Left hindlimb (tissue), 1 donor: ENCODE measurements at places on chromosomes 5 and 9.
A peak's percentile ranks its signal among the peaks of the same experiment; 100 is the strongest.

GRCh38 chr9:72789885-72790284 lies 163.0 kb downstream of the ALDH1A1 start:
- DNase-seq = no peak

DNA sequence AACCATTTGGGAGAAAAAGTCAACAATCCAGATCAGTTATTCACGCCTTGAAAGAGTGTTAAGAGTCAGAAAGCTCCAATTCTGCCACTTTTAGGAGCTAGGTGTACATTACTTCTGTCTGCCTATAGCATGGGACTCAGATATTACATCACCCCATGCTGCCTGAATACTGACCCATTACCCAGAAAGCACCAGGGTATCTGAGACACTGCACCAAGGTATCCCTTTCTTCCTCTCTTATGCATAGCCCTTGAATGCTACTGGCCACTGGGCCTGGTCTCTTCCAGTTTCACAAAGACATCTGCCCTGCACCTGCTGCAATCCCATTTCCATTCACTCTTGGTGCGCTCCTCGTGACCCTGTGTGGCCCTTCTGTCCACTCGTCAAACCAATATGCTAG lies 2.6 kb downstream of the STRBP start:
- DNase-seq = no peak

DNA sequence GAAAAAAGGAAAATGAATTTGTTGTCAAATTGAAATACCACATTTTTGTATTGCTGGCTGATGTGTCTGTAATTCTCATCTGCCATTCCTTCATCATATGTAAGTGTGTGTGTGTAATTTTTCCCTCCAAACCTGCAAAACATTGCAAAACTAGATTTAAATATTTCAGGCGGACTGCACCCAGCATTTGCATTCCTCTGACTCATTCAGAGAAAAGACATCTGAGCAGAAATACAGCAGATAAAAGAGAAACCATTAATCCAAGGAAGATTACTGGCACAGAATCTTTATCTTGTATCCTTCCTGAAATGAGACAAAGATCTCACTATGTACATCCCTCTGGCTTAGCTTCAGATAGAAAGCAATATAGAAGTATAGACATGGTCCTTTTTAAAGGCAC lies 275.3 kb downstream of the TMEM38B start:
- DNase-seq = no peak

- DNase-seq = no peak
These were observed 293.2 kb upstream of the IRX4 start for GRCh38 chr5:2175842-2176404.

DNA sequence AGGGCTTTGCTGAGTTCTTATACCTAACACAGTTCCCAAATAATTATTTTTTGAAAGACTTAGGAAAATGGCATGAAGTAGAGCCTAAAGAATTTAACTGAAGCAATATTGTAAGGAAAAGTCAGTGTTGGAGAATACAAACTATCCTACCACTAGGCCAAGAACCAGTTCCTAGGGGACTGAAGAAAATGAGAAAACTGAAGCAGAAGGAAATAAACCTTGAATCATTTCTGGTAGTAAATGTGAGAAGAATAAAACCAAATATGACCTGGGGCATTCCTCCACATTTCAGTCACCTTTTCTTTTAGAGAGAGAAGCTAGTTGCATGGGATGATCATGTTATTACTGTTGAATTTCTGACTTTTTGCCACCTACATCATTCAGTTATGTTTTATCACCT lies 1393.9 kb upstream of the C9orf72 start:
- DNase-seq = no peak

GRCh38 chr5:95956021-95956899 lies 5.4 kb downstream of the ELL2 start:
- DNase-seq = no peak

DNA sequence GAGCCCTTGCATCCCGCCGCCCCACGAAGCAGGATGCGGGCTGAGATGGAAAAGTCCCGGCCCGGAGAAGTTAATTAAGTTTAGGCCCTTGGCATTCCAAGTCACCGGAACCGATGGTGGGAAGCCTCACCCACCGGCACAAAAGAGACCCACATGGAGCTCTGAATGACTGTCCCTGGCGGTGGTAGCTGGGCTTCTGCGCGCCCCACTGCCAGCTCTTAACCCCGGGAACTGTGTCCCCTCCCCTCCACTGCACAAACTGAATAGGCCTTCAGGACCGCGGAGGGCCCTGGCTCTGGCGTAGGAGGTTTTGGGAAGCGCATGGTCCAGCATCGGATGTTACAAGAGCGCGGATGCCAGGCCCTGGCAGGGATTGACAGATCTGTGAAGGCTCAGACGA lies 291.1 kb upstream of the TUT7 start:
- no peak for DNase-seq

DNA sequence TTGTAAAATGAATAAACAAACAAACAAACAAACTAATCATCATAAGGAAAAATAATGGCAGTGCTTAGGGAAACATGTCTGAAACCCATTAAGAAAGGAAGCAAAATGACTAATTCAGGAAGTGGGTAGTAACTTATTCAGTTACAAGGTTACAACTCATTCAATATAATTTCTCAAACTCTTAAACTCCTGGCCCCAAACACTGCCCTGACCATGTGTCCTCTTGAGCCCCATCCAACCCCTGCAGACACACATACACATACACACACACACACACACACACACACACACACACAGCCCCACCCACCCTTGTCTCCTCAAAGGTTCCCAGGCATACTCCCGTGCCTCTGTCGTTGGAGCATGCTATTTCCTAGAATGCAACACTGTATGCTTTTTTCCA lies 193.9 kb downstream of the SEC61B start:
- no peak for DNase-seq

DNA sequence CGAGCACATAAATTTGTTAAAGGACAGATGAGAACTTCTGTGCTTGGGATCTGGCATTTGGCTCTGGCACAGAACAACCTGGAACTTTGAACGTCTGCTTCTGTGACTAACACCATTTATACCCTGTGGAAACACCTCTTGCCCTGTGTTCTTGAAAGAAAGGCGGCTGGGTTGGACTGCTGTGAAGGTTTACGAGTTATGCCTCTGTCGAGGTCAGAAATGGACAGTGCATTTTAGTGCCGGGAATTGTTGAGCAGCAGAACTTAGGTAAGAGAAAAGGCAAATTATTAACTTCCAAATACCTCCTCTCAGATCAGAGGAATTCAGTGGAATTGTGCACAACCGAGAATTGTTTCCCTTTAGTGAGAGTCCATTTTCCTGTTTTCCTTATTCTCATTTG lies 14.1 kb upstream of the INIP start:
- no peak for DNase-seq

- no peak for DNase-seq
These were observed 516.1 kb downstream of the ANXA1 start for GRCh38 chr9:73667749-73668148.

- no peak for DNase-seq
These were observed 53.0 kb downstream of the DROSHA start for GRCh38 chr5:31478901-31479300.

DNA sequence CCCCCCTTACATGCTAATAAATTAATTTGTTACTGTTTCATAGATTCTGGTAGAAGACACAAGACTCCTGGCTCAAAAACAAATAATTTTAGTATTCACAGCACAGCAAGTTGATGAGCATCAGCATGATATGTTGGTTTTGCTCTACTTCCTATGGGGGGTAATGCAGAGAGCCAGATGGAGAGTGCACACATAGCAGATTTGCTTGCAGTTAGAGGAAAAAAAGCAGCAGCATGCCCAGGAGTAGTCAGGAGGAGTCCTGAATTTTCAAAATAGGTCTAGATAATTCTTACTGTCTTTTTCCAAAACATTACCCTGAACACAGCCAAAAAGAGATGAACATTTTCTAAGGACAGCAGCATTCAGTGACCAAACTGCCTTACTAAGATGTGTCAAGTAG lies 261.3 kb downstream of the COX7C start:
- DNase-seq = no peak

DNA sequence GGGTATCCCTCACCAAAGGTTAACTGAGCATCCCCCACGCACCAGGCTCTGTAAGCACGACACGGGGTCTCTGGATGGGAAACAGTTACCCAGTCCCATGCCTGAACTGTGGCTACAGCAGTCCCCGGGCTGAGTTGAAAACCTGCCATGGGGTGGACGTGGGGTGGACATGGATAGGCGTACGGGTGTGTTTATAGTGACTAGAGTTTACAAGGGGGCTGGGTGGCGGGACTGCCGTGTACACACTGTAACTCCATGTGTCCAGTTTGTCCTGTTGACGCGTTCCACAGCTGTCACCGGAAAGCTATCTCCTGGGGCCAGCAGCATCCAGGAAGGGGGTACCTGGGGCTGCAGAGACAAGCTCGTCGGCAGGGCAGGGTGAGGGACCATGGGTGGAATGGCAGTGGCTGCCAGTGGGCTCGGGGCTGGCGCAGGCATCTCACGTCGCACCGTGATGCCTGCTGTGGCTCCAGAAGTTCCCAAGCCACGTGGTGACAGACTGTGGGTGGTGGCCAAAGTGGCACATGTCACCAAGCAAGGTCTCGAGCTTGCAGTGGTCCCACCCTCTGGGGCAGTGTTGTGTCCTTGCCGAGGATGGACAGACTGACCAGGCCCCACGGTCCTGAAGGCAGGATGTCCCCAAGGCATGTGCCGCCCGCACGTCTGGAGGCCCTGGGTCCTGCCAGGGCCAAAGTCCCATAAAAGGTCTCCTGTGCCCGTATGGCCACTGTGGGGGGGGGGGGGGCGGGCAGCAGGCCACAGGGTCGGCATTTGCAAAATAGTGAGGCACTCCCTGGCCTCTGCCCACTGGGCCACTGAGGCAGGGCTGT lies 29.3 kb upstream of the RNF130 start:
- DNase-seq = peak; percentile 18

- DNase-seq = no peak
These were observed 32.1 kb downstream of the MCTP1 start for GRCh38 chr5:95252801-95253200.

DNA sequence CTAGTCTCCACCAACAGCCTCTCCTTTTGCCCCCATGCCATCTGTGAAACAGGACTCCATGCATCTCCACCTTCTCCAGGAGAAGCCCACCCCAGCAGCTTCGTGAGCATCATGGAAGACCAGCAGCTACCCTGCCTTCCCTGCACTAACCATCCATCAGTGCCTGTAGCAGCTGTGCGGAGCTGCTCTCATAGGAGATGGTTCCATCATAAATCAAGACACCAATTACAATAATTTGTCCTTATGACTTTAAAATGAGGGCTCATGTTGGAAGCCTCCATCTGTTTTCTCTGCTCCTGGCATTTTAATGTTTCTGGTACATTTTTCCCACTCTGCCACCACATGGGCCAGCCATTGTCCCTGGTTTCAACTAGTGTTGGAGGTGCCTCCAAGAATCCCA lies 69.9 kb downstream of the FGF1 start:
- DNase-seq = no peak

- DNase-seq = no peak
These were observed 9.6 kb upstream of the FSD1L start for GRCh38 chr9:105438141-105438806.

GRCh38 chr9:94270009-94270408 lies 10.9 kb downstream of the ZNF169 start:
- DNase-seq = no peak

GRCh38 chr5:108168915-108169314 lies 213.0 kb downstream of the FBXL17 start:
- DNase-seq = no peak

GRCh38 chr5:150347003-150347402 lies 10.5 kb upstream of the TCOF1 start:
- DNase-seq = no peak

DNA sequence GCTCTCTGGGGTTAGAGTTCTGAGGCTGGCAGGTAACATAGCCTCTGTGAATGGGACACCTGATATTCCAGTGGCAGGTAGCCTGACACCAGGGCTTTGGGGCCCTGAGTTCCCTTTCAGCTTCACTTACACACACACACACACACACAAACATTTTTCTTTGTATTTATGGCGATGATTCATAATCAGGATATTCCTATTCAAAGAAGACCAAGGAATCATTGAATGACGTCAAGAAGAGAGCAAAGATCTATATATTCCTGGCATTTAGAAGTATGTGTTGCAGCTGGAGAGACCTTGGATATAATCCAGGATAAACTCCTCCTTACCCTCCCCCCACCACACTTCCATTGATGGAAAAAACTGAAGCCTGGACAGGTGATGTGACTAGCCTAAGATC lies 7.9 kb upstream of the ENTREP1 start:
- no peak for DNase-seq

DNA sequence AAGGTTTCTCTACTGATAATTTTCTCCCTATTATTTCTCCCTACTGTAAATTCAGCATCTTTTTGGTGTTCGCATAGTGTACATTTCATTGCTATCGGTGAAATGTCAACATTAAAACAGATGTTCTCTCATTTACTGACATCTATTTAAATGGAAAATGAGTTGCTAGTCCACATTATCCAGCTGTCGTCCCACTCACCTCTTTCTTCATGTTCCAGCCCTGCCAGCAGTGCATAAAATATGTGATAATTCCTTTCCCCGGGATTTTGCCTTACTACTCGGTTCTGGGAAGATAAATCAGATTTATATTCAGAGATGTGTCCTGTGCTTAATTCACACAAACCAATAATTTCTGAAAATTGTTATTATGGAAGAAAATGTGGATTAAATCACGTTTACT lies 155.8 kb downstream of the MYO10 start:
- no peak for DNase-seq

DNA sequence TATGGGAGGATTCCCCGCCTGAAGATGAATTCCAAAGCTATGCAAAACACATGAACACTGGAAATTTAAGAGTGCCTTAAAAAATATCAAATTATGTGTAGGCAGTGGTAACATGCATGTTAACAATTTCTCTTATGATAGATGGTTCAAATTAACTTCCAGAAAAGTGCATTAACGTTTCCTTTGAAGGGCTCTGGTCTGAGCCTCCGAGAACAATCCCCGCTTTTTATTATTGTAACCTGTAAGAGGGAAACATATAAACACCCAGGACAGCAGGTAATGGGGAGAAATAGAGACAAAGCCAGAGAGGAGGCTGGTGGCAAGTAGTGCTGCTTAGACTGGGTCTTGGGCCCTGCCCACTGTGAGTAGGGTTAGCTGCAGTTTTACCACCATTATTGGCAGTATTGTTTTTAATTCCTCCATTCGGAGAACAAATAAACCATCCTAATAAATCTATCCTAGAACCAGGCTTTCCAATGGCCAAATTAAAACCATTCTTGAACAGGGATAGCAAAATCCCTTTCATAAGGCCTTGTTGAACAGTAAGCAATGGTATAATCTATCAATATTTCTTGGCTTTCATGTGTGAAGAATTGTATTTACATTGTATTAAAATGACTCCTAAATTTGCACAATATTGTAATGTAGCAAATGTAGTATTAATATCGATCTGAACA lies 6.3 kb downstream of the NR2F1 start:
- no peak for DNase-seq

GRCh38 chr9:3511551-3511950 lies 14.2 kb downstream of the RFX3 start:
- no peak for DNase-seq

DNA sequence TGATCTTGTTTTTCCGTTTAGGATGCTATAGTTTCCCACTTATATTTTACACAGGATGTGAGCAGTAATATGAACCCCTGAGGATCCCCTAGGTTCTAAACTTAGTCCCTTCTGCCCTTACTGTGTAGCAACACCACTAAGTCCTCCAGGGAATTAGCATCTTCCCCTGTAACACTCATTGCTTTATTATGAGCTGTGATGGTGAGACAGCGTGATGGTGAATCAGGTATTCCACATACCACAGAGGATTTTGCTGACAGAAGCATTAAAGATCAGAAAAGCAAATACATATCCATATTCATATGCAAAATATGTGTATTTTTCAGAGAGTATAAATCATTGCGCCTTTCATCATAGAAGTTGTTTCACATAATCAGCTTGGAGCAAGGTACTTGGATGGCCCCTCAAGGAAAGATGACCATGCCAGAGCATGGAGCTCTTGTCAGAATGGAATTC lies 317.0 kb downstream of the ICE1 start:
- no peak for DNase-seq
